ENCODE measurements at places on chromosomes 1 and 21. TPM values are rescaled to one million over a fixed set of nuclear protein-coding genes. Genes with fewer than 3 reads are reported as not detected.

The RNU1-2 gene
- total RNA-seq = under 0.01 TPM

The F5 gene
- not detected for total RNA-seq

The TNFRSF14 gene
- 21.1 TPM for total RNA-seq

DNA sequence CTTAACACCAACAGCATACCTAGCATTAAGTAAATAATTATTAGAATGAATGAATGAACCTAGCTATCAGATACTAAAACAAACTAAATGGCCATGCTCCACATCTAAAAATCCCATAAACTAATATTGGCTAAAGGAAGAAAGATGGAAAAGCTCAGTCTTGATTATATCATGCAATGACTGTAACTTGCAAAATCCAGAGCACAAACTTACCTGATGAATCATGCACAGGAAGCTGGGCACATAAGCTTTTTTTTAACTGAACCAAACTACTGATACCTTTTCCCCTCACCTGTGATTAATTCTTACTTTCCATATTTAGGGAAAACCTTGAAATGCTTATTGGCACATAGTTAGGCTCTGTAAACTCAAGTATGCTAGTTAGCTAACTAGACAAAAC lies 70.2 kb downstream of the KIF14 start:
- no peak overlapping the region for H3K4me3 ChIP-seq
- H3K27me3 ChIP-seq = no peaks in the 10 kb centered on the region
- peak; percentile 82 for DNase-seq
- no peak overlapping the region for H3K27ac ChIP-seq
- H3K36me3 ChIP-seq = peaks cover 9% of the 10 kb centered on the region
- H3K4me1 ChIP-seq = peaks cover 14% of the 10 kb centered on the region

The TAS1R3 gene
- total RNA-seq = 4.3 TPM

The NIBAN1 gene
- 6.9 TPM for total RNA-seq

The GUCA2B gene
- not detected for total RNA-seq

The TTLL10 gene
- 0.36 TPM for total RNA-seq

The MAP1LC3C gene
- not detected for total RNA-seq

GRCh38 chr1:214386747-214387146 lies 105.8 kb downstream of the SMYD2 start:
- H3K36me3 ChIP-seq = peaks cover 31% of the 10 kb centered on the region
- peak; percentile 17 for DNase-seq
- no peaks in the 10 kb centered on the region for H3K4me1 ChIP-seq
- H3K27ac ChIP-seq = no peak overlapping the region
- H3K27me3 ChIP-seq = no peaks in the 10 kb centered on the region
- no peak overlapping the region for H3K4me3 ChIP-seq

- no peaks in the 10 kb centered on the region for H3K4me1 ChIP-seq
- no peak for DNase-seq
- no peak overlapping the region for H3K27ac ChIP-seq
- no peak overlapping the region for H3K4me3 ChIP-seq
Measured at GRCh38 chr1:60833173-60833572, 249.2 kb upstream of the NFIA start.

GRCh38 chr1:159900086-159900680 lies at the start of gene CFAP45:
Gene CFAP45, minus strand, starts transcription at chr1:159900165. Its CDS starts 67 bp downstream, at chr1:159900098.
- peaks cover 20% of the 10 kb centered on the region for H3K4me1 ChIP-seq
- H3K27ac ChIP-seq = peak within 1 kb of the TSS; percentile 91
- H3K36me3 ChIP-seq = no peaks in the 10 kb centered on the region
- H3K4me3 ChIP-seq = peak within 1 kb of the TSS; percentile 56

The ADGRL4 gene
- total RNA-seq = not detected

The MYOM3 gene
- 0.12 TPM for total RNA-seq

DNA sequence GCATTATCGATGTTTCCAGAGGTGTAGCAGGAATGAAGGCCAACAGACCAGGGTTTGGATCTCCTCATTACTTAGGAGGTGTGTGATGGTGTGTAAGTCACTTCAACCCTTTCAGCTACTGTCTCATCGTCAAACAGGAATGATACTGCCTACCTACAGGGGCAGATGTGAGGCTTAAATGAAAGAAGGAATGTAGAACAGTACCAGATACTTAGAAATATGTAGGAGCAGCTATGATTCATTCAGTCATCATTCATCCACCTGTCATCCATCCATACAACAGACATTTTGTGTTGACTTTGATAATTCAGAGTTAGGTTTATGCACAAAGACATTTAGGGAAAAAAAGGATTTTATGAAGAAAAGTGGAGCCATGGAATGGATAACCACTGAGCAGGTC lies 486.9 kb upstream of the DAB1 start:
- H3K27me3 ChIP-seq = no peaks in the 10 kb centered on the region
- H3K4me1 ChIP-seq = no peaks in the 10 kb centered on the region
- no peaks in the 10 kb centered on the region for H3K36me3 ChIP-seq
- H3K4me3 ChIP-seq = no peak overlapping the region

- DNase-seq = peak; percentile 58
- no peaks in the 10 kb centered on the region for H3K36me3 ChIP-seq
- H3K4me3 ChIP-seq = no peak overlapping the region
- no peaks in the 10 kb centered on the region for H3K4me1 ChIP-seq
- peaks cover 13% of the 10 kb centered on the region for H3K27me3 ChIP-seq
Measured at GRCh38 chr1:96234299-96234698, 487.3 kb upstream of the PTBP2 start.

DNA sequence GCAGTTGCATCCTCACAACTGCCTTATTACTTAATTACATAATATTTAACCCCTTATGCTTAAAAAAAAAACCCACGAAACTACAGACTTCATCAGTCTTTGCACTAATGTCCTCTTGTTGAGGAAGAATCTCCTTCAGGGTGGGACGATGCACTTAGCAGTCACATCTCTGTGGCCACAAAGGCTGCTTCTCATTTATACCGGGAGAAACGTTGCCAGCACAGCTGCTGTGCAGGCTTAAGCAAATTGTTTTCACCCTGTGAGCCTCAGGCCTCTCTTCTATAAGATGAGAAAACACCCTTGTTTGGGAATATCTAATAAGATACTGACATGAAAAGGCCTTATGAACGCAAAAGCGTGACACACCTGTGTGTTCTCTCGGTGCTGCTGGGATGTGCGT lies 2.9 kb upstream of the OBSCN start:
- no peak overlapping the region for H3K4me3 ChIP-seq
- H3K4me1 ChIP-seq = no peaks in the 10 kb centered on the region
- no peak for DNase-seq
- no peak overlapping the region for H3K27ac ChIP-seq
- no peaks in the 10 kb centered on the region for H3K27me3 ChIP-seq
- H3K36me3 ChIP-seq = no peaks in the 10 kb centered on the region

DNA sequence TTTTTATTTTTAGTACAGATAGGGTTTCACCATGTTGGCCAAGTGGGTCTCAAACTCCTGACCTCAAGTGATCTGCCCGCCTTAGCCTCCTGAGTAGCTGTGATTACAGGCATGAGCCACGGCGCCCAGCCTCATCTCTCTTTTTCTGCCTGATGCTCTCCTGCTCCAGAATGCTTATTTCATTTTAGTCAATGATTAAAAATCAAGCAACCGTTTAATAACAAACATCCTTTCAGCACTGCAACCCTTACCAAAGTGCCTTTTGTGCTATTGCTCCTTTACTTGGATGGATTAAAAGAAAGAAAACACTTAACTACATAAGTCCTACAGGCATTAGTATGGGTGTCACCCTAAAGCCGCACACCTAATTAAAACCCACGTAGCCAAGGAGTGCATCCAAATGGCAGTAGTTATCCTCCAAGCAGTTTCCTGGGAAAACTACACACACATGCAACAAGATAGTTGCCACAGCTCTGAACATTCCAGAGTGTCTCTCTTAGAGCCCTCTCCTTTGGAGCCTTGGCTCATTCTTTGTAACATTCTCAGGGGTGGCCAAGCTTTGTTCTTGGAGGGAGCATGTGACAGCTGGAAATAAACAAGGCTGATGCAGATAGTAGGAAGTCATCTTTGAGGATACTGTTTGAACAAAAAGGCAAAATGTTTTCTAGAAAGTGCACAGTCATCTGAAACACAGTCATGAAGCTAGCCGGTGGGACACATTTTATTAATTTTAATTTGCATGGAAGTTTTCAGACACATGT lies 51.2 kb downstream of the KCNJ15 start:
- no peaks in the 10 kb centered on the region for H3K27me3 ChIP-seq
- DNase-seq = no peak
- peaks cover 13% of the 10 kb centered on the region for H3K4me1 ChIP-seq
- no peak overlapping the region for H3K27ac ChIP-seq
- no peaks in the 10 kb centered on the region for H3K36me3 ChIP-seq

- no peaks in the 10 kb centered on the region for H3K27me3 ChIP-seq
- no peaks in the 10 kb centered on the region for H3K36me3 ChIP-seq
- H3K4me3 ChIP-seq = peak overlapping the region; percentile 98
- H3K4me1 ChIP-seq = peaks cover 23% of the 10 kb centered on the region
Measured at GRCh38 chr1:52920791-52921291, 699 bp downstream of the ECHDC2 start.

DNA sequence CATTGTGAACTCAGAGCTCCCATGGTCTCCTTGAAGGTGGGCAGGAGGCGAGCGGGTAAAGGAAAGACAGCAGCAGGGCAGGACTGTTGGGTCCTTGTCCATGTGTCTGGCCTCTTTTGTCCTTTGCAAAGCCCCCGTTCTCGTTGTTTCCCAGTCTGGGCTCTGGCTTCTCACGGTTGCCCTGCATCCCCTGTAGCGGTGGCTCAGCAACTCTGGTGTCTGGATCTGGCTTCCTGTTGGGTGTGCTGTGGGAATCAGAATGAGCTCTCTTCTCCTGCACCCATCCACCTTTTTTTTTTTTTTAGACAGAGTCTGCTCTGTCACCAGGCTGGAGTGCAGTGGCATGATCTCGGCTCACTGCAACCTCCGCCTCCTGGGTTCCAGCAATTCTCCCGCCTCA lies 11.1 kb downstream of the H6PD start:
- H3K4me1 ChIP-seq = no peaks in the 10 kb centered on the region
- no peak overlapping the region for H3K4me3 ChIP-seq
- no peaks in the 10 kb centered on the region for H3K27me3 ChIP-seq
- no peak overlapping the region for H3K27ac ChIP-seq

GRCh38 chr1:172588296-172589291 lies 55.6 kb downstream of the SUCO start:
- H3K4me3 ChIP-seq = peak overlapping the region; percentile 46
- H3K4me1 ChIP-seq = peaks cover 61% of the 10 kb centered on the region
- H3K36me3 ChIP-seq = peaks cover 26% of the 10 kb centered on the region
- peak overlapping the region; percentile 75 for H3K27ac ChIP-seq
- peak; percentile 100 for DNase-seq

DNA sequence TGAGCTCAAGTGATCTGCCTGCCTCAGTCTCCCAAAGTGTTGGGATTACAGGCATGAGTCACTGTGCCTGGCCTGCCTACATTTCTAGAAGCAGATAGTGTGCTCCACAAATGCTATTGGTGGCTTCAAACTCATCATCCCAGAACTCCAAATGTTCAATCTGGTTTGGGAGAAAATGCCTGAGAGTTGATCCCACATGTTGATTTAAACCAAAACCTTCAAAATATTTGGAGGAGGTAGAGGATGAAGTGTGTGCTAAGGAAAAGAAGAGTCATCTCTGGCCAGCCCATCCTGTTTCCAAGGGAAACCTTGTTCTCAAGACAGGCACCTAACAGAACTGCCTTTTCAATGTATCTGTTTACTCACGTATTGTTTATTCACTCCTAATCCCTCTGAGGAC lies 55.4 kb upstream of the GRHL3 start:
- H3K27me3 ChIP-seq = no peaks in the 10 kb centered on the region
- no peak overlapping the region for H3K4me3 ChIP-seq
- peaks cover 20% of the 10 kb centered on the region for H3K4me1 ChIP-seq
- H3K27ac ChIP-seq = no peak overlapping the region

DNA sequence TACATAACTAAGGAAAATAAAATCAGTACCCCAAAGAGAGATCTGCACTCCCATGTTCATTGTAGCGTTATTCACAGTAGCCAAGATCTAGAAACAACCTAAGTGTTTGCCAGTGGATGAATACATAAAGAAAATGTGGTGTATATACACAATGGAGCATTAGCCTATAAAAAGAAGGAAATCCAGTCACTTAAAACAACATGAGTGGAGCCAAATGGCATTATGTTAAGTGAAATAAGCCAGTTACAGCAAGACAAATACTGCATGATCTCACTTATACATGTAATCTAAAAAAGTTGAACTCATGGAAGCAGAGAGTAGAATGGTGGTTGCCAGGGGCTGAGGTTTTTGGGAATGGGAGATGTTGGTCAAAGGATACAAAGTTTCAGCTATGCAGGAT lies 508.3 kb upstream of the B3GALT2 start:
- H3K27me3 ChIP-seq = no peaks in the 10 kb centered on the region
- H3K27ac ChIP-seq = no peak overlapping the region
- no peaks in the 10 kb centered on the region for H3K36me3 ChIP-seq
- no peak overlapping the region for H3K4me3 ChIP-seq

The TDRD5 gene
- not detected for total RNA-seq

The VANGL2 gene
- 0.06 TPM for total RNA-seq

GRCh38 chr1:232579958-232580941 lies 49.7 kb downstream of the SIPA1L2 start:
- H3K4me3 ChIP-seq = no peak overlapping the region
- H3K36me3 ChIP-seq = no peaks in the 10 kb centered on the region
- DNase-seq = peak; percentile 76
- no peaks in the 10 kb centered on the region for H3K27me3 ChIP-seq
- no peak overlapping the region for H3K27ac ChIP-seq

- H3K4me3 ChIP-seq = no peak overlapping the region
- DNase-seq = peak; percentile 95
- H3K27me3 ChIP-seq = no peaks in the 10 kb centered on the region
- no peaks in the 10 kb centered on the region for H3K36me3 ChIP-seq
Measured at GRCh38 chr1:220957233-220957605, 78.0 kb downstream of the HLX start.

GRCh38 chr1:174976436-174977108 lies 23.2 kb upstream of the CACYBP start:
- H3K4me3 ChIP-seq = no peak overlapping the region
- H3K4me1 ChIP-seq = peaks cover 22% of the 10 kb centered on the region
- no peaks in the 10 kb centered on the region for H3K36me3 ChIP-seq
- H3K27me3 ChIP-seq = no peaks in the 10 kb centered on the region
- DNase-seq = peak; percentile 71

The KIF17 gene
- 2.8 TPM for total RNA-seq

The MATN1 gene
- 0.63 TPM for total RNA-seq

The RPE65 gene
- total RNA-seq = not detected

DNA sequence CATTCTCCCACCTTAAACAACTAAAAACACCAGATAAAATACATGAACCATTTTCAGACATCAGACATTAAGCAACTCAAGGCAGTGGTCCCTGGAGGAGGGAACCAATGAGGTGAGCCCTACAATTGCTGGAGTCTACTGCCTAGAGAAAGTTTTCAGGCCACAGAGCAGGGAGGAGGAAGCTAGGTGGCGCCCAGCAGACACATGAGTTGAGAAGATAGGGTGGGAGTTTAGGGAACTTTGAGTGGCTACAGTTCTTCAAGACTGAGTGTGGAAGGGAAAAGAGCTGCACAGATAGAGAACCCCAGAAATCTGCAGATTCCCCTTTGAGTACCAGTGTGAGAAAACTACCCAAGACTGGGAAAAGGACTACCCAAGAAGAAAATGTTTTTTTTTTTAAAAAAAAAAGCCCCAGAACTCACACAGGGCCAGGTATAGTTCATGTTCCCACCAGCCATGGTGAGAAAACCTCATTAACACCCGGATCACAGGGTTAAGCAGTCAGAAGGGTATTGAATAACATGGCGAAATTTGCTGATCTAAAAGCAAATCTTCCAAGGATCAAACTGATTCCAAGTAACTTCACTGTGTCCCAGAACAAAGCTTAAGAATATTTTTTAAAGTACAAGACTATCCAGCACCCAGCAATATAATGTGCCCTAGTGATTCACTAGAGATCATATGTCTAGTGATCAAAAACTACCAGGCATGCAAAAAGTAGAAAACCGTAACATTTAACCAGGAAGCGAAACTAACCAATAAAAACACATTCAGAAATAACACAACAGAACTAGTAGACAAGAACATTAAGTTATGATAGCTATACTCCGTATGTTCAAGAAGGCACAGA lies 12.0 kb downstream of the ALDH9A1 start:
- H3K27ac ChIP-seq = no peak overlapping the region
- peaks cover 31% of the 10 kb centered on the region for H3K36me3 ChIP-seq
- H3K4me3 ChIP-seq = no peak overlapping the region

The CCDC30 gene
- total RNA-seq = 0.46 TPM

The KIF1B gene
- 24.2 TPM for total RNA-seq

The PRRX1 gene
- not detected for total RNA-seq
